Fibroblast of the aortic adventitia (primary cell): ENCODE measurements at places on chromosomes 4 and X. TPM values are rescaled to one million over a fixed set of nuclear protein-coding genes. Genes with fewer than 3 reads are reported as not detected.

- DNase-seq: peak; percentile 65
Observed at GRCh38 chrX:41317477-41318208, 16.3 kb upstream of the DDX3X start.

- DNase-seq: no peak
Observed at GRCh38 chr4:163137581-163137980, 29.1 kb downstream of the NAF1 start.

GRCh38 chr4:159487284-159487747 is 384.4 kb downstream of the RAPGEF2 start:
- peak; percentile 82 for DNase-seq

DNA sequence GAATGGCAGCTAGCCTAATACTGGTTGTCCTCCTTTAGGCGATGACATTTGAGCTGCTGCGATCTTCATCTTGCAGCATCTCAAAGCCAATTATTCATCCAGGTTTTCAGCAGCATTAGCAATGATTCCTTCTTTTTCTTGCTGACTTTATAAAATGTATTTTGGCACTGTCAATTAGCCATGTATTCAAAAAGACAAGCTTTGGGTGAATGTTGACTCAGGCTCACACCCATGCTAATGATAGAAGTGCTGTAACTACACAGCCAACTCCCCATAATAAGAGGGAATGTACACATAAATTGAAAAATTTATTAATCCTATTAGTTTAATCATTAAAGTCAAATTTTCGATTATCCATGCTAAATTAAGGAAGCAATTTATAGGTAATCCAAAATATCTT is 24.3 kb upstream of the NPNT start:
- DNase-seq: no peak

DNA sequence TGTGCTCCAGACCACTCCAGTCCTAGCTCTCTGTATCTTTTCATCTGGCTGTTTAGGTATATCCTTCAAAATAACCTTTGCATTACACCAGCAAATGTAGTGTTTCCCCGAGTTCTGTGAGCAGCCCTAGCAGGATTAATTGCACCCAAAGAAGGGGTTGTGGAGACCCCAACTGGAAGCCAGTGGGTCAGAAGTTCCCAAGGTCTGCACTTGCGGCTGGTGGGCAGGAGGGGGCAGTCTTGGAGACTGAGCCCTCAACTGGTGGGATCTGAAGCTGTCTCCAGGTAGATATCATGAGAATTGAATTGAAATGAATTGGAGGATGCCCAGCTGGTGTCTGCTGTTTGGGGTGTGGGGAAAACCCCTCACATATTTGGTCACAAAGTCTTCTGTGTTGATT is 1485.3 kb upstream of the TENM3 start:
- no peak for DNase-seq

DNA sequence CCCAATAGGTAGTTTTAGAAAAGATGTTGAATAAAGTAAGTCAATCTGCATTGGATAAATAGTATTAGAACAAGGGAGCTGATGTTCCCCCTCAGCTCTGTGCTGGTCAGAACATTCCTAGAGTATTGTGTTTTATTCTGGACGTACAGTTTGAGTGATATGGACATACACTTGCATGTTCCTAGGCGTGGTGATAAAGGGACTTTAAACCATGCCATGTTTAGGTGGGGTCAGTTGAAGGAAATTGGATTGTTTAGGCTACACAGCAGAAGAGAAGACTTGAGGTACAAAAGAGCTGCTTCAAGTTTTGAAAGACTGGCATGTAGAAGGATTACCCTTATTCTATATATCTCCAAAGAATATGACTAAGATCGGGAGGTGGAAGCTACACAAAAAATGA is 21.6 kb downstream of the GK start:
- no peak for DNase-seq

The IL21 gene
- total RNA-seq: not detected in 2 replicates

The THOC2 gene
- total RNA-seq: 96.7 and 108 TPM in 2 replicates

The ZNF275 gene
- 6.1 and 10.1 TPM in 2 replicates for total RNA-seq

The PLAC8 gene
- total RNA-seq: 0.36 and 1.1 TPM in 2 replicates
